Thymus (tissue), 14 donors: ENCODE measurements at places on chromosomes 6 and 20.

DNA sequence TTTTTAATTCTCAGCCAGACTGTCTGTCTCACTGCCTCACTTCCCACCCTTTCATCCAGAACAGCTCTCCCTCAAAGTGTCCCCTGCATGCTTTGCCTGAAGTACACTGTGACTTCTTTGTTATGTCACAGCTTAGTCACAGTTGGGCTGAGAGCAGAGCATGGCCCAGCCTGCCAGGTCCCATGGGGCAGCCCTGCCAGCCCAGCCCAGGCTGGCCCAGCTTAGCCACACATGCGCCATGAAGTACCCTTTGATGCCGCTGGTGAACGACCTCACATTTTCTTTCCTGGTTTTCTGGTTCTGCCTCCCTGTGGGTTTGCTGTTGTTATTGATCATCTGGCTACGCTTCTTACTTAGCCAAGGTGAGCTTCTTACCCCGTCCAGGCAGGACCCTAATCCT is at the start of gene ADIG:
Gene ADIG (plus strand): TSS at position 185 of the 400 bp plus-strand sequence. CDS start 54 bp downstream, at position 239.
- no peak for DNase-seq

- no peak for DNase-seq
Observed at GRCh38 chr20:59405226-59406200, 105.1 kb downstream of the EDN3 start.

DNA sequence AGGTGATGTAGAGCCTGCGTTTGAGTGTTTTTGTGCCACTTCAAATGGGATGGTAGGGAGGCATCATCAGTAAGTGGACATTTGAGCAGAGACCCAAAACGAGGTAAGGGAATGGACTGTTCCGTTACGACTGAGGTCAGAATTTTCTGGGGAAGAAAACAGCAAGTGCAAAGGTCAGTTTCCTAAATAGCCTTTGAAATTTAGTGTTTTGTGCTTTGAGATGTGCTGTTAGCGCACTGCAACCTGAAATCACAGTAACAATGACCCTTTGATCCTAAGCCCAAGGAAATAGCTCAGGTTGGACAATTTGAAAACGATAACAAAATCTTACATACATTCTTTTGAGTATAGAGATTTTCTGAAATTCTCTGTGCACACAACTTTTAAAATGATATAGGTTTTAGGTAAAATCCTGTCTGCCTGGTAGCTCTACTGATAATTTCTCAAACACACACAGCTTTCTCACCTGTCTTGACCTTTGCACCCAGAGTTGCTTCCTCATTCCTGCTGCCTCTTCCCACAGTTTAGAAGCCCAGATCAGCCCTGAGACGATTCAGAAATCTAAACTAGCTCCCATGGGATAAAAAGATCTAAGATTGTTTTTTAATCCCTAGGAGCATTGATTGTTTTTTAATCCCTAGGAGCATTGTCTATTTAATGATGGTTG is 22.1 kb downstream of the DCBLD1 start:
- DNase-seq = no peak

- DNase-seq = no peak
Observed at GRCh38 chr6:26472549-26473290, 15.0 kb downstream of the BTN2A1 start.

DNA sequence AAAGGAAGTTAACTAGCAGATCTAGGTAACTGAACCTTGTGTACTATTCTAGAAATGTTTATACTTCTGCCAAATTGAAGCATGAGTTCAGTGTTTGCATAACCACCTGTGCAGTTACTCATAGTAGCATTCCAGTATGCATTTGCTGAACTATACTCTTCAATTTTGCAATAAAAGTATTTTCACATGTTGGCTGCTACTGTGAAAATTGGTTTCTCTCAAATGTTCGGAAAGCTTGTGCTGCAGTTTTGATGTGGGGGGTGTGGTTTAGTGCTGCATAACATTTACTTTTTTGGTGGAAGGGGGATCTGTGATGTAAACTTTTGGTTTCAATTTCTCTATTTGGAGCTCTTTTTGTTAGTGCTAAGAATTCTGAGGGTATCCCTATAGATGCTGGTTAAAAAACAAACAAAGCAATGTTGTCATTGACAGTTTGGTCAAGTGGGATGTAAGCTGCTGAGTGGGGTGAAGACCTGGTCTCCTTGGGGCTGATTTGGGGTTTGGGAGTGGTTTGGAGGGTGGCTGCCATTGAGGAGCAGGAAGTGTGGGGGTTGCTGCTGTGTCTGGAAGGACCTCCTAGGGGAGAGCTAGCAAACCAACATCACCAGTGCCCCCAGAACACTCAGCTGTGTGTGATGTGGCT is 87.8 kb downstream of the CARMIL1 start:
- peak; percentile 60 for DNase-seq

DNA sequence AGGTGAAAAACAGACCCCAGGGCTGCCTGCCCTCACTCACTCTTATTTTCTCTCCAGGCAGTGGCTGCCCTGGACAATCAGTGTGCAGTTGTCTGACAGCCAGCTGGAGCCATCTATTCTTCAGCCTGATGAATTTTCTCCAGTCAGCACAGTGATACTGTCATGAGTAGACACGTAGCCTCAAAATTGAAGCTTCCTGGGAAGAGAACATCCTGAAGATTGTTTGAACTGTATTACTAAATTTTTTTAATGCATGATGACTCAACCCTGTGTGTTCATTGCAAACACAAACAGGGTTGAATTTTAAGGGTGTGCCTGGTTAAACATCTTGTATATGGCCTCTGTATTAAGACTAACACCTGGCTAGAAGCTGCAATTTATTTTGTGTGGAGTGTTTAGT is 49.8 kb upstream of the STXBP5 start:
- DNase-seq = no peak

DNA sequence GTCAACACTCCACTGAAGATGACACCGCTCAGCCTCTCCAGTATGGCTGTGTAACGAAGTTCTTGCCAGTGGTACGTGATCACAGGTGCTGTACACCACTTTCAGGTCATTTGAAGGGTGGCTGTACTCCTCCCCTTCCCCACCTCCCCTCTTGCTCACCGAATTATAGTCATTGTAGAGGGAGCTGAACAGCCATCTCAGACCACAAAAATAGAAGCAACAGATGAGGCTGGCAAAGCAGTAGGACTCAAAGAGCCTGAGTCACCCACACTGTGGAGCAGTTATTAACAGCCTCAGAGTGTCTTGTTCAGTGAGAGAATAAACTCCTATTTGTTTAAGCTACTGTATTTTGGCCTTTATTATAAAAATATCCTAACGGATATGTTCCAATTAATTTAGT is 192.5 kb upstream of the MCHR2 start:
- no peak for DNase-seq

GRCh38 chr6:39964530-39964929 is 30.3 kb upstream of the MOCS1 start:
- DNase-seq = no peak

GRCh38 chr6:50853939-50854338 is 35.3 kb downstream of the TFAP2B start:
- DNase-seq = no peak

GRCh38 chr6:45495429-45496084 is 117.8 kb upstream of the SUPT3H start:
- DNase-seq = no peak
